ENCODE measurements at places on chromosomes 16 and 17.

- no peak for DNase-seq
Observed at GRCh38 chr16:31870809-31871208, 2.8 kb upstream of the ZNF267 start.

GRCh38 chr17:38428112-38428642 lies at the start of gene ARHGAP23:
Gene ARHGAP23, plus strand, starts transcription at chr17:38428464. Its CDS starts 22 bp downstream, at chr17:38428486.
- DNase-seq: no peak

- no peak for DNase-seq
Observed at GRCh38 chr16:70630960-70631745, 15.2 kb upstream of the IL34 start.

- no peak for DNase-seq
Observed at GRCh38 chr17:4901648-4902344, 1.1 kb downstream of the CHRNE start.

DNA sequence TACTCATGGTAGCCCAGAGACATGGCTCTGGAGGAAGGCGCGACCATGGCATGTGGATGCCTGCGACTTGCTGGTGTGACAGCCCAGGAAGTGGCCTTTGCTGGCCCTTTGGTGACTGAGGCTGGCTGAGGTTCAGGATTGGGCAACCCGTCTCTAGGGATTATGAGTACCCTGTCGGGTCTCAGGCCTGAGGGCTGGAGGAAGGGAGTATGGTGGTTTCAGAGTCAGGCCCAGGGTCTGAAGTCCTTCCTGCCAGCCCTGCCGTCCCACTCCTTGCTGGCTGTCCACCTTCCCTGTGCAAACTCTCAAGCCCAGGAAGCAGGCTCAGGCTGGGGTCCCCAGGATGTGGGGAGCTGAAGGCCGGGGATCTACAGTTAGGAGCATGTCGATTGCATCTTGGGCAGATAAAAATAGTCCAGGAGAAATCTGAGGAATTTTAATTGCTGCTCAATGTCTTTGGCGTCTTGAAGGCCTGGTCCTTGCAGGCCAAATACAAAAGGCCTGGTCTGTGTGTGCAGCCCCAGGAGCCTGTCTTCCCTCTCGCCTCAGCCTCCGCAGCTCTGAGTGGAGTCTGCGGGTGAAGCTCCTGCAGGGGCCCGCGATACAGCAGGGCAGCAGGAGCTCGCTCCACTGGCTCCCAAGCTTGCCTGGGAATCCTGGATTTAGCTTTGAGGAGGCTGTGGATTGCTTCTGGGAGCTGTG lies 52.5 kb downstream of the NKD1 start:
- DNase-seq: no peak

Measured in NCI-H510A treated with DMSO at 0.1 percent for 48 hours (cell line).